Glomerular endothelial cell (primary cell): ENCODE measurements at places on chromosomes 6 and 20. TPM values are rescaled to one million over a fixed set of nuclear protein-coding genes. Genes with fewer than 3 reads are reported as not detected.

DNA sequence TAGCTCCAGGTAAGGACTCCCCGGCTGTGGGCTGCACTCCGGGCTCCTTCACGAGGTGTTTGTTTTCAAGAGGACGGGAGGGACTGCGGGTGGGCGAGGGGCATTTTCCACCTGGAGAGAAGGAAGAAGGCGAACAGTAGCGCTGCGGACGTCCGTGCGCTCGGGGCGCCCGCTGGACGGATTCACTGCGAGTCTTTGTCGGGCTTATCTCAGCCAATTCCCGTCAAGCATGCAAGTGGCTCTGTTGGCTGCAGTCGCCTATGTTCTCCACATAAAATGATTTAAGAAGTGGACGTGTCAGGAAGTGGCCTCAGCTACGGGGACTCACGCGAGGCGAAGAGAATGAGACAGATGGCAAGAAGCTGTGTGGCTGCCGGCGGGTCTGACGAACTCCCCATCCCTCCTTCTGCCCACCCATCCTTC is 332 bp downstream of the GRIK2 start:
- DNase-seq = no peak

DNA sequence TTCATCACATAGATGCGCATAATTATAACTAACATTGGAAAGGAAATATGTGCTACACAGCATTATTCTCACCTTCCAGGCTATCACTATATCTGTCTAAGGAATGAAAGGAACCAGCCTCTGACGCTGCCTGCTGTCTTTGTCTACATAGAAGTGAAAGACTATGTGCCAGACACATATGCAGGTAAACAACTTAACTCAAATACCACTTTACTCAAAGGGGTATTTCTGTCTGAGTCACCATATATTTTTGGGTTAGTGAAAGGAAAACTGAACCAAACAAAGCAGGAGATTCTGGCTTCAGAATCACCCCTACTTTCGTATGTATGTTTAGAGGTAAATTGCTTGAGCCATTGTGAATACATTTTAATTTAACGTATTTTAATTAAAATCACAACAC is 328.6 kb upstream of the PLCB4 start:
- no peak for DNase-seq

DNA sequence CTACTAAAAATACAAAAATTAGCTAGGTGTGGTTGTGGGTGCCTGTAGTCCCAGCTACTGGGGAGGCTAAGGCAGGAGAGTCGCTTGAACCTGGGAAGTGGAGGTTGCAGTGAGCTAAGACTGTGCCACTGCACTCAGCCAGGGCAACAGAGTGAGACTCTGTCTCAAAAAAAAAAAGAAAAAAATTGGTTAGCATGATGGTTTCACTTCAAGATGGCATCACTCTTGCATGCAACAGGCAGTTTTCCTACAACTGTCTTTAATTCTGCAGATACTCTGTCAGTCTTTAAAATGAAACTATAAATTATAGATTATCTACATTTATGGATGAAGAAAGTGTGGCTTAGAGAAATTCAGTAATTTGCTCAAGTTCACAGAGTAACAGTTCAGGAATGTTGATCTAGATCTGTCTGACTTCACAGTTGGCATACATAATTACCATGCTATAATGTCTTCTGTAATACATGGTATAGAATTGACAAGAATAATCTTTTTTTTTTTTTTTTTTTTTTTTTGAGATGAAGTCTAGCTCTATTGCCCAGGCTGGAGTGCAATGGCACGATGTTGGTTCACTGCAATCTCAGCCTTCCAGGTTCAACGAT is 27.0 kb downstream of the ITCH start:
- DNase-seq = no peak

DNA sequence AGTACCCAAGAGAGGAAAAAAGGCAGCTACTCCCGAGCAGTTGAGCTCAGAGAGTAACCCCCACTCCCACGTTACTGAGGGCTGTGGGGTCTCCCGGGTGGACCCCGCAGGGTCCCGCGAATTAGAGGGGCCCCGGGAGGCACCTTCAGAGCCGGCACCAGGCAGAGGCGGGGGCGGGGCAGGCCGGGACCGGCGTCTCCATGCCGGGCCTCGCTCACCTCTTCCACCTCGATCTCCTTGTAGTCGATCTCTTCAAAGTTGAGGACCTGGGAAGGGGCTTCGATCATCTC is 381 bp downstream of the MAP3K7 start:
- DNase-seq = no peak

Gene ANGPT4
- total RNA-seq = not detected in 2 replicates

Gene TSHZ2
- 0.63 and 2.0 TPM in 2 replicates for total RNA-seq

DNA sequence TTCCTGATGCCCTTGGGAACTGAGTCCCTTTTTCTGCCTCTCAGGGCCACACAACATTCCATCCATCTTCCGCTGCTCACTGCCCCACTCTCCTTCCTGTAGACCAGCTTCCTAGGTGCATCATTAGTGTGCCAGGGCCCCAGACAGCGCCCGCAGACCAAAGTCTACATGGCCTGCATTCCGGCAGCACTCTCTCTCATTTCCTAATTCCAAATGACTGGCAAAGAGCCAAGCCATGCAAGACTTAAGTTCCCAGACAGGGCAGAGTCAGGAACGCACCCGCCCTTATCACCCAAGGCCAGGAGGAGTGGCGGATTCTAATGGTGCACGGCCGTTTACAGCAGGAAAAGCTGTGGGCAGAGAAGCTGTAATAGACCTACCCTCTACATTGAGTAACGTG is 159.8 kb upstream of the ARID1B start:
- DNase-seq = no peak

GRCh38 chr6:100796049-100796823 is 84.9 kb downstream of the ASCC3 start:
- DNase-seq = no peak
